Stimulated activated CD8-positive, alpha-beta memory T cell treated with anti-CD3 and anti-CD28 coated beads, Interleukin-4, amount 100 ng/mL, for 1 hour (primary cell): ENCODE measurements at places on chromosomes 3 and 15.

GRCh38 chr3:125120379-125121122, 64.8 kb upstream of the HEG1 start:
- DNase-seq: no peak

- DNase-seq: no peak
These were observed 29.5 kb downstream of the MB21D2 start for GRCh38 chr3:192888190-192888589.

DNA sequence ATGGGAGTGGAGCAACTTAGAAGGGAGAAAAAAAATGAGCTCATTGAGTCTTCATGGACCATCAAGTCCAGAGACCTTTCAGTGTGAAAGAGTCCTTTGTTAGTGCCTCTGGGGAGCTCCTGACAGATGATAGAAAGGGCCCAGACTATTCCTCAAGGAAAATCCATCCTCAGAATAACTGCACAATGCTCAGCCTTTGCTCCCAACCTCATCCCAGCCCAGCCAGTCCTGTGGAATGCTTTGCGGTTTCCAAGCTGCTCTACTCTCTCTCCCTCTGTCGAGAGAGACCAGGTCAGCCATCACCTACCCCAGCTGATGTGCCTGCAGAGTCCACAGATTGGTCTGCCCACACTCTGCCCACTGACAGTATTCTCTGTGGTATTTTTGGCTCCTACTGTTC, 406.2 kb downstream of the MFSD1 start:
- DNase-seq: no peak

GRCh38 chr15:31398677-31399301, 72.2 kb downstream of the KLF13 start:
- DNase-seq: no peak

GRCh38 chr3:189947948-189948723, 172.6 kb downstream of the P3H2 start:
- no peak for DNase-seq

DNA sequence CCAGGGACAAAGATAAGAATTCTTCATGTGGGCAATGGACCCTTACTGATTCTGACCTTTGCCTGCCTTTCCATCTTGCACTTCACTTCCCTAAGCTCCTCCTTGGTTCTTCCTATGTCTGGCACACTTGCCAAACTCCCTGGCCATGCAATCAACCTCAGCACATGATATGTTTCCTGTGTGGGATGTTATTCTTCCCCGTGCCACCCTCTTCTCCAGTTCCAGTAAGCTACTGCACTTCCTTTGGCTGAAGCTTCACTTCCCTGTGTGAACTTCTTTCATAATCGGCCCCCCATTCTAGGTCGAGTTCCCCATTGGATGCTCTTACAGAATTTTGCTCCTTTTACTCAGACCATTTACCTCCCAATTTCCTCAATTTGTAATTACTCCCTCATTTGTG, 10.7 kb upstream of the TASOR start:
- DNase-seq: no peak

- DNase-seq: no peak
These were observed 333.5 kb downstream of the AGBL1 start for GRCh38 chr15:86413191-86413590.

DNA sequence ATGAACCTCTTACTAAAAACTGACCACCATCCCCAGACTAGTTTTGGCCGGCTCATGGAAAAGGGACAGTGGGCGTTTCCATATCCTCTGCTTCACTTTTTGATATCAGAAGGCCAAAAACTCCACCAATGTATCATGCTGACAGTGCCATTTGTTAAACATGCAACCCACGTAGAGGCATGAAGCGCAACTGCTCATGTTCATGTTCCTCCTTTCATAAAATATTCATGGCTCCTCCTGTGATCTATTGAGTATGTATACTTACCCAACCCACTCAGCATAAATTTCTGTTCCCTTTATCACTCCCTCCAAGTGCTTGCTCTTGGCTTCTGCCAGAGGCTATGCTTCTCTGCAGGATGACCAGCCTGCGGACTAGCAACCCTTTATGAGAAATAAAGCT, 58.7 kb upstream of the TGFBR2 start:
- no peak for DNase-seq

DNA sequence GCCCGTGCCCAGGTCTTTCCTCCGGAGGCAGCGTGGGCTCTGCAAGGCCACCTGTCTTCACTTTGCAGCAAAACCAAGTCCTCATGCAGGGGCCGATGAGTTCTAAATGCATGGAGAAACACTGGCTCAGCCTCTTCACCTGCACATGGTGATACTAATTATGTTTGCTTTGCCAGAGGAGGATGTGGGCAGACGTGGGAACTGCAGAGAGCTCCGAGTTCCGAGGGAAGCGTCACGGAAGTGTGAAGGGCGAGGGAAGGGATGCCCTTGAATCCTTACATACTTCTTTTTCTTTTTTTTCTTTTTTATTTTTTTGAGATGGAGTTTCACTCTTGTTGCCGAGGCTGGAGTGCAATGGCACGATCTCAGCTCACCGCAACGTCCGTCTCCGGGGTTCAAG, 74.8 kb downstream of the GABRG3 start:
- no peak for DNase-seq

GRCh38 chr3:11346416-11346815, 74.2 kb downstream of the ATG7 start:
- no peak for DNase-seq

DNA sequence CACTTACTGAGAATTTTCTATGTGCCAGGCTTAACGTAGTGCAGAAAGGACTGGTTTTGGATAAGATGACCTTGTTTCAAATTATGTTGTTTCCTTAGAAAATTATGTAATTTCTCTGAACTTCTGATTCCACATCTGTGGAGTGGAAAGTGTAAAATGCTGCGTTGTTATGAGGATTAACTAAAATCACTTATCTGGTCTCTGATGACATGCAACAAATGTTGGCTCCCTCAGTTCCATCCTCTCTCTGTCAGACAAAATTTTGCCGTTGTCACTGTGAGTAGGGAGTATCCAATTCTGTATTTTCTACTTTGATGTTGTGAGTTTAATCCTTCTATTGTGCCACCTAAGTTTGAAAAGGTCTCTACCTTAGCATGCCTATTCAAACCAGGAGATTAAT, 175.5 kb downstream of the KCNMB2 start:
- no peak for DNase-seq

DNA sequence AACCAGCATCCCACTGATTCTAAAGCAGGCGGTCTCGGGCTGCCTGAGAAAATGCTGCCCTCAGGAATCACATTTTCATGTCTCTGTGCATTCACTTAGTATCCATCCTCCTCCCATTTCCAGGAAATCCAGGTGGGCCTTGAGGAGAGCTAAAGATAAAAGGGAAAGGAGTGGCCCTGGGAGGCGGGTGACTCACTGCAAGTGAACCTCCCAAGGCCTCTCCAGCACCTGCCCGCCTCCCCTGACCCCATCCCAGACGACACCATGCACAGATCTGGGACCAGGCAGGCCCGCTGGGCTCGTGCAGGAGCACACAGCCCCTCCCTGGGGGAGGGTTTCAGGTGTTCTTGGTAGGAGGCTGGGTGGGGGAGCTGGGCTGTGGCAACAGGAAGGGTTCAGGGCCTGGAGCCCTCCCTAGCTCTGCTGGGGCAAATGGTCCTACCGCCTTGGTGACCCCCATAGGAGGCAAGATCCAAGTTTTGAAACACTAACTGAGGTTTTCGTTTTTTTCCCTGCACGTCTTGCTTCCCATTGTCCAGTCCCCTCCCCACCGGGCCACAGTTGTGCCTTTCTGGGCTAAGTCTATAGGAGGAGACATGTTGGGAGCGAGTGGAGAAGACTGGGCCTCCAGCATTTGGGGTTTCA, 22.2 kb downstream of the MELTF start:
- DNase-seq: no peak

- DNase-seq: no peak
These were observed 157.4 kb downstream of the SHOX2 start for GRCh38 chr3:157948605-157949383.

DNA sequence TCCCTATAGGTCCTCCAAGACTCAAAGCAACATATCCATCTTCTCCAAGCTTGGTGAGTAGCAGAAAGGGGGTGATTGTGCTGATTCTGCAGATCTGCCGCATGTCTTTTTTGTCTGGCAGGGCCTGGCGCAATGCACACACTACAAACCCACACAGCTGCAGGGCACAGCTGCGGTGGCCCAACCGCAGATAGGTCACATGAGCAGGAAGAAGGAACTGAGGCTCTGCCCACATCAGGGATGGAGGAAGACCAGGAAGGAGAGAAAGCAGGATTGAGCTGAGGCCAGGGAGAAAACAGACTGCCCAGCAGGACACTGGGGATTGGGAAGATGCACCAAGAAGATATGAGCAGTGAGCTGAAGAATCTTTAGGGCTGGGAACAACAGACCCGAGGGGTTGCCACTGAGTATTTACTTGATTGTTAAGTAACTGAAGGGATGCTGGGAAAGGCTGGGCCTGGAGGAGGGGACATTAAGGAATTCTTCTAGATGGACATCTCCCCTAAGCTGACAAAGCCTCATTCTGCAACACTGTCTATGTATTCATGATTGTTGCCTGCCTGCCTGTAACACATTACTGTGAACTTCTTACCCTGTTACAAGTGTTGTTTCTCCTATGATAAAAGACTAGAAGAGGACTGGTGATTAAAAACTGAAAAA, 126.7 kb downstream of the MYLK start:
- DNase-seq: no peak

- no peak for DNase-seq
These were observed 78.5 kb downstream of the CHCHD6 start for GRCh38 chr3:126782536-126782935.

DNA sequence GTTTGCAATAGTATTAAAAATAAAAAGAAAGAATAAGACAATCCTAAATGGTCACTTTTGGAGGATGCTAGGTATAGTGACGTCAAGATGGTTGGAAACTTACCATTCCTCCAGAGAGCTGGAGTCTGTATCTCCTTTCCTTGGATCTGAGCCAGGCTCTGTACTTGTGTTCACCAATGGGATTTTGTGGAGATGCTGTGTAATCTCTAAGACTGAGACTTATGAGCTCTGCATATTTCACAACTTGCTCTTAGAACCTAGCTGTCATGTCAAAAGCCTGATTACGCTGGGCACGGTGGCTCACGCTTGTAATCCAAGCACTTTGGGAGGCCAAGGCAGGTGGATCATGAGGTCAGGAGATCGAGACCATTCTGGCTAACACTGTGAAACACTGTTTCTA, 126.8 kb upstream of the CLSTN2 start:
- no peak for DNase-seq

GRCh38 chr3:24385012-24385615, 109.5 kb downstream of the THRB start:
- no peak for DNase-seq
